NCI-H1105 (cell line): ENCODE measurements at places on chromosomes 12 and 14.

DNA sequence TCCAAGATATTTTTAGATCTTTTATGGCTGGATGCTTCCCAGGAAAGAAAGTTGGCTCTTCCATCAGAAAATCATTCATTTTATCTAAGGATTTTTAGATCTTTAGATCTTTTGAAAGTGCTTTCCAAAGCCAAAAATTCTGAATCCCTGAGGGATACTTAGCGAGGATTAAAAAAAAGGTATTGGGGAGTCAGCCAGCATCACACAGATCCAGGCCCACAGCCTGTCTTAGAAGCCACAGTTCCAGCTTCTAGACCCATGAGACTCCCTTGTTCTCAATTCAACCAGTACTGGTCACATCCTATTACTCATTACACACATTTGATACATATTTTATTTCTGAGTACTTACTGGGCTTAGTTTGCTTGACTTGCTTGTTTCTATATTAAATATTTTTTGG is 49.9 kb downstream of the TSPAN8 start:
- no peak for DNase-seq

DNA sequence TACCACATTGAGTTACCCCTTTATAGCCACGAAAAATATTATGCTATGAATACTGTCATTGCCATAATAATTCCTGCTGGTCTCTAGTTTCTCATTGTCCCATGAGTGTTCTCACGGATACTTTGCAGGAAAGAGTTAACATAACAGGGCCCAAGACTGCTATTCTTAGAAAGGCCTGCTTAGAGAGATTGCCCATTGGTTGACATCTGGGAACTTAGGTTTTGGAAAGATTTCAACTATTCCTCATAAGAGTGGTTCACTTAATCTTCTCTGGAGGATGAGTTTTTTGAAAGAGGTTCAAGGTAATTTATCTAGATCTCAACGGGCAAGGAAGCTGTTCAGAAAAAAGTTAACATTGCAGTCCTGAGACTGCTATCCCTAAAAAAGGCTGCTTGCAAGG is 18.4 kb upstream of the PRPF39 start:
- no peak for DNase-seq

DNA sequence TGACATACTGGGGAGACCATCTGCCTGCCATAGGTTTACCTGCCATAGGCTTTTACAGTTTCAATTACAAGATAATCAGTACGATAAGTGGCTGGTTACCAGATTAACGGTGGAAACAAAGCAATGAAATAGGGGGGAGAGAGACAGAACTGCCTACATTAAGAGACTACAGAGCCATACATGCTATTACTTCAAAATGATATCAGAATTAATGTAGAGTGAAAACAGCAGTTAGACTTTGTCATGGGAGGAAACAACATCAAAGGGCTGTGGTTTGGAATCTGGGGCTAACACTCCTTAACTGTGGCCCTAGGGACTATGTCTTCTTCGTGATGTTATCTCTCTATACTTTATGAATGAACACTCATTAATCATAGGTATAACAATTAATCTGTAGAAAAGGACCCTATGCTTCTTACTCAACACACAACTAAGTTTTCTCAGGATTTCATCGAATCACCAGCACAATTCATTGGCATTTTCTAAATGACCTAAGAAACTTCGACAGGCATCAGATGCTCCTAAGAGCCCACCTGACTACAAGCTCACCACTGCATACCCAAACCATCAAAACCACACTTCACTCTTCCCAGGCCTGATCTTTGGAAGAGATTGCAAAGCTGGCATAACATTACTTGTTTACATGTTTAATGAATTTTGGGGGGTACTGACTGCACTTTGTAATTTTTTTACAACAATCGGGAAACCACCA is 475.6 kb upstream of the SOX5 start:
- DNase-seq: peak; percentile 47

DNA sequence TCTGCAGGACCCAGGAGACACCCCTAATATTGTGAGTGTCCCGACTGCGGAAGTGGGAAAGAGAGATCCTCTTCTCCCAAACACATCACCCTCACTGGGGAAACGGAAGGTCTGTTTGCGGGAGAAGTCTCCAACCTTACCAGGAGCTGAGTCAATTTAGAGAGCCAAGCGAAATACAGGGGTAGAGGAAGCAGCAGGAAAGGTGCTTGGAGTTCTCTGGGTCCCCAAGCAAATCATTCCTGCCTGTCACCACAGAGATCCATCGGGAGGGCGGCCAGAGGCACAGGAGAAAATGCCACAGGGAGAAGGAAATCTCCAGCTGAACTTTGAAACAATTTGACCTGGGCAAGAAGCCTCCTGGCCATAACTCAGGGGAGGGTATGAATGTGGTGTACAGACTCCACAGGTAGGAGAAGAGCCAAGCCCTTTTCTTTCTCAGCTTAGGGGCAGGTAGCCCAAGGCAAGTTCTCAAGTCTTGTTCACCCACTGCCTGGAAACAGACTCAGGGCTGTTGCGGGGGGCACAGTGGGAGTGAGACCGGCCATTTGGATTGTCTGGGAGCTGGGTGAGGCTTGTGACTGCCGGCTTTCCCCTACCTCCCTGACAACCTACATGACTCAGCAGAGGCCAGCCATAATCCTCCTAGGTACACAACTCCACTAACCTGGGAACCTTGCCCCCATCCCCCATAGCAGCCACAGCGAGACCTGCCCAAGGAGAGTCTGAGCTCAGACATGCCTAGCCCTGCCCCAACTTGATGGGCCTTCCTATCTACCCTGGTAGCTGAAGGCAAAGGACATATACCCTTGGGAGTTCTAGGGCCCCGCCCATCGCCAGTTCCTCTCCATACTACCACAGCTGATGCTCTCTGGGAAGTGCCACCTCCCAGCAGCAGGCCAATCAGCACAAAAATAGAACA is 211.9 kb upstream of the ARHGAP5 start:
- no peak for DNase-seq

DNA sequence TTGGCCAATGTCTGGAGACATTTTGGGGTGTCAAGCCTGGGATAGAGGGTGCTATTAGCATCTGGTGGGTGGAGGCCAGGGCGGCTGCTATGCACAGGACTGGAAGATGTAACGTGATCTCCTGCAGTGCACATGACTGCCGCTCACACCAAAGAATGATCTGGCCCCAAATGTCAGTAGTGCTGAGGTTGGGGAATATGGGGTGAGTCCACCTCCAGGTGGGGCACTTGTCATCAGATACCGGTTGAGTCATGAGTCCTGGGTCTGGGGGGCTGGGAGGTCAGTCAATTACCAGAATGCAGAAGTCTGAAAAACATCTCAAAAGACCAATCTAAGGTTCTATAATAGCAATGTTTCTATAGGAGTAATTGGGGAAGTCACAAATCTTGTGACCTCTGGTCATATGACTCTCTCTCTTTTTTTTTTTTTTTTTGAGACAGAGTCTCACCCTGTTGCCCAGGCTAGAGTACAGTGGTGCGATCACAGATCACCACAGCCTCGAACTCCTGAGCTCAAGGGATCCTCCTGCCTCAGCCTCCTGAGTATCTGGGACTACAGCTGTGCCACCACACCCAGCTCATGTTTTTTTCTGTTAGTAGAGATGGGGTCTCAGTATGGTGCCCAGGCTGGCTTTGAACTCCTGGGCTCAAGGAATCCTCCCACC is 6.0 kb upstream of the SDSL start:
- no peak for DNase-seq

DNA sequence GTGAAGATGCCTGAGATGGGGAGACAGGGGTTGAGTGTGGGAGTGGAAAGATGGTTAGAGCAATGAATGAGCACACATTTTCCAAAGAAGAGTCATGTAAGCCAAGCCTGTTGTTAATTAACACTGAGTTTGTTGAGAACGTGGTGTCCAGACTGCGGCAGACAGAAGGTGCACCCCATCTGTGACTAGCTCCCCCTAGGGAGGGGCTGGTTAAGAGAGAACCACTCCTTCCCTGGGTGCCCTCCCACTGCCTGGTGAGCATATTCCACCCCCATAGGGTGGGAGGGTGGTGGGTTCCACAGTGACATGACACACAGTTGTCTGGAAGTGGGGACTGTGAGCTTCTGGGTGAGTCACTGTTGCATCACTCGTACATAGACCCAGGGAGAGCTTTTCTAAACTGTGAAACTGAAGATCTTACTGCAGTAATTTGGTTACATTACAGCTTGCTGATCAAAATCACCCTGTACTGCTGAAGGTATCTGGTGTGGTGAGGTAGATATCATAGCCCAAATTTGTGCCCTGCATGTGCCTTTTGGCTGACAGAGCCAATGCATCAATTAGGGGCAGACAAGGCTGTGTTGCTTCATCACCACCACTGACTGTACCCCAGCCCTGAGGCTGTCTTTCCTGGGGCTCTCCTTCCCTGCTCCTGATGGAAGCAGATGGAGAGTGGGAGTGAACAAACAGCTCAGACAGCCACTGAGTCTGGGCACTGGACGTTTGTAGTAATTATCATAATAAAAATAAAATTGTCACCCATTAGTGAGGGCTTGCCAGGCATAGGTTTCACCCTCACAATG is 150.9 kb downstream of the EMP1 start:
- no peak for DNase-seq

DNA sequence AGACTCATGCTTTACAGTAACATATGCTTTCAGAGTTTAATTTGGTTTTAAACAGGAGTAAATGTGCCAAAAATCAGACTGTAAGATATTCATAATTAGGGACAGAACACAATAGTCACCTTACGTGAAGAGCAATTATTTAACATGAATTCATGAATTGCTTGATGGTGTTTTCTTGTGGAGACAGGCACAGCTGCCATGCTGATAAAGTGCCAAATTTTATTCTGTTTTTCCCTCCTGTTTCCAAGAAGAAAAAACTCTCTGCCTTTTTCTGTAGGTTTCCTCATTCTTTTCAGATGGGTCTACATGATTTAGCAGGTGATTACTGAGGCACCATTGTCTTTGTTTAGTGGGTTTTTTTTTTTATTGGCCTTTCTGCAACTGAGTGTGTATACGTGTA is 80.1 kb downstream of the C12orf42 start:
- peak; percentile 63 for DNase-seq

GRCh38 chr12:117284140-117284539 is 77.3 kb downstream of the NOS1 start:
- no peak for DNase-seq

DNA sequence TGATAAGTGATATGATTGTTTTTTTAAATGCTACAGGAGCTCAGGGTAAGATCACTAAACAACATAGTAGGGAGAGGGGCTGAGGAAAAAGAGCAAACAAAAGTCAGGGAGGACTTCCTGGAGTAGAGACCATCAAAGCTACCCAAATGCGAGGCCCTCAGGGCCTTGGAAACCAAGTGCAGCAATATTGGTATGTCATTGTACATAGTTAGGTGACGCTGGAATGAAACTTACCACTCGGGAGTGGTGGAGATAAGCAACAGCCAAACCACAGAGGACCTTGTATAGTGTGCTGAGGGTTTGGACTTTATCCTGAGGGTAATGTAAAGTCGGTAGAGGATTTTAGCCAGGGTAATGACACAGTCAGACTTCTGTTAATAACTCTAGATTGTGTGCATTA is 13.8 kb downstream of the KITLG start:
- DNase-seq: no peak

- no peak for DNase-seq
Observed at GRCh38 chr14:86311151-86311550, 781.2 kb downstream of the FLRT2 start.

- no peak for DNase-seq
Observed at GRCh38 chr12:12010277-12011039, 60.3 kb upstream of the BCL2L14 start.

- DNase-seq: peak; percentile 32
Observed at GRCh38 chr14:70821584-70822529, 12.5 kb upstream of the MAP3K9 start.

GRCh38 chr14:55180434-55180833 is 11.0 kb downstream of the DLGAP5 start:
- DNase-seq: no peak

GRCh38 chr14:78982551-78982950 is 812.4 kb downstream of the NRXN3 start:
- no peak for DNase-seq

- no peak for DNase-seq
Observed at GRCh38 chr12:63018273-63018672, 83.3 kb upstream of the PPM1H start.

DNA sequence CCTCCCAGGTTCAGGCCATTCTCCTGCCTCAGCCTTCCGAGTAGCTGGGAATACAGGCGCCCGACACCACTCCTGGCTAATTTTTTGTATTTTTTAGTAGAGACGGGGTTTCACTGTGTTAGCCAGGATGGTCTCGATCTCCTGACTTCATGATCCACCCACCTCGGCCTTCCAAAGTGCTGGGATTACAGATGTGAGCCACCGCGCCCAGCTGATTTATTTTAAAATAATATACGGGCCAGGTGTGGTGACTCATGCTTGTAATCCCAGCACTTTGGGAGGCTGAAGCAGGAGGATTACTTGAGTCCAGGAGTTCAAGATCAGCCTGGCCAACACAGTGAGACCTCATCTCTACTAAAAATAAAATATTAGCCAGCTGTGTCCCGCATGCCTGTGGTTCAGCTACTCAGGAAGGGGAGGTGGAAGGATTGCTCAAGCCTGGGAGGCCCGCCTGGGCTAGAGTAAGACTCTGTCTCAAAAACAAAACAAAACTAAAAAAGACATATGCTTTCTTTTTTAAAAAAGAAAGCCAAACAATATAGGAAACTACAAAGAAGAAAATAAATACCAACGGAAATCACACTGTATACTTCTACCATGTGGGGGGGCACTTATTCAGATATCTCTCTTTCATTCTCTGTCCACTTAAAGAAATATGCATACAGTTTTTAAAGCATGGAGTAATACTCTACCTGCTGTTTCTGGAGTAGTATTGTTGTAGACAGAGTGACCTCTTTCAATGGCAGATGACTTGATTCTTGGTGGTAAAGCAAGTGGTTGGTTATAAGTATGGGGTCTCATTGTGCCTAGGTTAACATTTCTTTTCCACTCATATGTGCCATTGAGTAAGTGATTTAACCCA is 930 bp upstream of the MIA2 start:
- DNase-seq: no peak

- no peak for DNase-seq
Observed at GRCh38 chr12:24709216-24709615, 239.7 kb downstream of the BCAT1 start.

- no peak for DNase-seq
Observed at GRCh38 chr12:120847814-120848213, 56.3 kb downstream of the SPPL3 start.

DNA sequence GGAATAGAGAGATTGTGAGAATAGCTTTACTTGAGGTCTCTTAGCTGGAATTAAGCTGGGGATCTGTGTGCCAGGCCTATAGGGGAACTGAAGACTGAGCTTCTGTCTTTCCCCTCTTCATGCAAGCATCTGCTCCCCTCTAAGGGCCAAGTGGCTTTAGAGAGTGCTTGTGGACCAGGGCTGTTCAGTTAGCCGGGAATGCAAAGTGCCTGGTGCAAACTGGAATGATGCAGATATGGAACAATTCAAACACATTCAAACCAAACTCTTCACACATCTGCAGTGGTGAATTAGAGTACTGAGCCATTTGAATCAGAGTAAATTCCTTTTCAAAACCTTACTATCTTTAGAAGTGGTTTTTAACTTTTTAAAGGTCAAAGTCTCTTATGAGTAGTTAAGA is 99.0 kb downstream of the LIN7A start:
- no peak for DNase-seq

GRCh38 chr12:1197264-1198018 is 206.4 kb downstream of the ERC1 start:
- DNase-seq: no peak
